ENCODE measurements at places on chromosomes 11 and 22.
A peak's percentile ranks its signal among the peaks of the same experiment; 100 is the strongest.

GRCh38 chr11:115112754-115113153 lies 391.5 kb downstream of the CADM1 start:
- DNase-seq = no peak

DNA sequence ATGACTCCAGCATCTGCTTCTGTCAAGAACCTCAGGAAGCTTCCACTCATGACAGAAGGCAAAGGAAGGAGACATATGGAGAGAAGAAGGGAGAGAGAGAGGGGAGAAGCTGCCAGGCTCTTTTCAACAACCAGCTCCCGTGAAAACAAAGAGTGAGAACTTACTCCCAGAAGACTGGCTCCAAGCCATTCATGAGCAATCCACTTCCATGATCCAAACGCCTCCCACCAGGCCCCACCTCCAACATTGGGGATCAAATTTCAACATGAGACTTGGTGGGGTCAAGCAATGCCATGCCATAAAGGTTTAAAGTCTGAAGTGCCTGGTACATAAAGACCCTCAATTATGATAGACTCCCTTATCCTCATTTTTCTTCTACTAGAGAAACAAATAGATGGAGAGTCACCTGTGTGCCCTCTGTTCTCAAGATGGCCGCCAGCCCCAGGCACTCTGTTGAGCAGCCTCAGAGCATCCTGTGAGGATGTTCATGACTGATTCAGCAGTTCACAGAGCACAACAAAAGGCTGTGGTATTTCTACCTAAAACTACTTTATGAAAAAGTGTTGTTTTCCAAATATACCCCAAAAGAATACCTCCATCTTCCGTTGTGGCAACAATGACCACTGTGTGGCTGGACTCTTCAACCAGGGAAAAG lies 69.0 kb upstream of the CRTAM start:
- DNase-seq = no peak

DNA sequence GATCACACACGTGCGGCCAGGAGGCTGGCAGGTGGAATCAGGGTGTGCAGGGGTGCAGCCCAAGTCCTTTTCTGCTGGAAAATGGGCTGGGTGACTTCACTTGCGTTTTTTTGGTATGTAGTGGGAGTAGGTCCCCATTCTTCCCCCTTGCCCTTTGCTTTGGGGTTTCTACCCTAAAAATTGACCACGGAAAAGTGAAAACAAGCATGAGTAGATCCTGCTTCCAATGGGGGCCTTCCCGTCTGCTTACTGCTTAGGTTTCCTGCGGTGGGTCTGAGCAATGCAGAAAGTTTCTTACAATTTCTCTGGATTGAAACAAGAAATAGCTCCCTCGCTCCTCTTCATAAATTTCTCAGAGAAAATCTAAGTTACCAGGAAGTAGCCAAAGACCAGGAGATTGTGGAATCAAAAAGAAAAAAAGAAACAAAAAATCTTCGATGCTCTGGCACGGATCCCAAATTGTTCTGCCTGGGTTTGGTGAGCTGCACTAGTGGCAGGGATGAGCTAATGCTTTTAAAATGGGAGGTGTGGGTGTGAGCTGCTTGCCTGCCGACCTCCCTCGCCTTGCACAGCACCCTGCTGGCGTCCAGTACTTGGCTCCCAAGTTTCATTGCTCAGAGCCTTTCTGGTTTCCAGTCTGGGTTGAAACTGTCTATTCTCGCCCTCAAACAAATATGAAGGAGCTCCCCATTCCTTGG lies 2.4 kb downstream of the TIMP3 start:
- peak; percentile 53 for DNase-seq

- DNase-seq = no peak
Observed at GRCh38 chr11:96051820-96052219, 127.9 kb upstream of the MTMR2 start.

DNA sequence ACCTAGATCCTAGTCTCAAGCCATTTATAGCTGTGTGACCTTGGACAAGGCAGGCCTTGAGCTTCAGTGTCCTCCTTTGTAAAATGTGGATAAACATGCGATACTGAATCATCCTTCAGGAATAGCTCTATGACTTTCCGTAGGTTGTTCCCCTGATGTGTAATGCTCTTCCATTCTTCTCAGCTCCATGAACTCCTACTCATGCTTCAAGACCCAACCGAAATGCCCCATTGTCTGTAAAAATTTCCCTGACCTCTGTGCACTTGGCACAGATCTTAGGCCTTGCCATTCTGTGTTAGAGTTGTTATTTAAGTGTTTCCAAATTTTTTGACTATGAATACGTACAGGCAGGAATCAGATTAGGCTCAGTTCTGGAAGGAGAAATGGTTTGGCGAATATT lies 3.3 kb upstream of the BEST1 start:
- no peak for DNase-seq

GRCh38 chr11:59923813-59924212 lies 14.4 kb upstream of the OOSP1 start:
- no peak for DNase-seq

DNA sequence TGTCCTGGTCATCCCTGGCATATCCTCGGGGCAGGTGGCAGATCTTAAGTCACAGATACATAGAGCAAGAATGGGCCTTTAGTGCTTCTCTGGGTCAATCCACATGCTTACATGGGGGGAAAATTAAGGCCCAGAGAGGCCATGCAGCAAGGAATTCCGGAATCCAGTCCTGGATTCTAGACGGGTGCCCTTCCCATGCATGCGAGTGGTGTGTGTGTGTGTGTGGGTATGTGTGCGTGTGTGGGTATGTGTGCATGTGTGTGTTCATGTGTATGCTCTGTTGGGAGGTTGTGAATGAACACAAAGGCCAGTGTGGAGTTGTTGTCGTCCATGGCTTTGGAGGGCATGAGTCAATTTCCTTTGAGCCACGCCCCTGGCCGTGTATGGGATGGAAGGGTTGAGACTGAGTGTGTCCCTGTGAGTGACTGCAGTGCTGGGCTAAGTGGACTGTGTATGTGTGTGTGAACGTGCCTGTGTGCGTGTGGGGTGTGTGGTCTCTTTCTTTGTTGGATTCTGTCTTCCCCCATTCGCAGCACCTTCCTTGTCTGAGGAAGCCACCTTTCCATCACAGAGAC lies 33.4 kb upstream of the EIF3D start:
- DNase-seq = no peak

- DNase-seq = no peak
Observed at GRCh38 chr11:57378186-57378585, 2.8 kb downstream of the PRG3 start.

- DNase-seq = no peak
Observed at GRCh38 chr22:48370508-48371325, 1457.0 kb downstream of the BRD1 start.

- no peak for DNase-seq
Observed at GRCh38 chr22:47166033-47166404, 403.6 kb downstream of the TBC1D22A start.

DNA sequence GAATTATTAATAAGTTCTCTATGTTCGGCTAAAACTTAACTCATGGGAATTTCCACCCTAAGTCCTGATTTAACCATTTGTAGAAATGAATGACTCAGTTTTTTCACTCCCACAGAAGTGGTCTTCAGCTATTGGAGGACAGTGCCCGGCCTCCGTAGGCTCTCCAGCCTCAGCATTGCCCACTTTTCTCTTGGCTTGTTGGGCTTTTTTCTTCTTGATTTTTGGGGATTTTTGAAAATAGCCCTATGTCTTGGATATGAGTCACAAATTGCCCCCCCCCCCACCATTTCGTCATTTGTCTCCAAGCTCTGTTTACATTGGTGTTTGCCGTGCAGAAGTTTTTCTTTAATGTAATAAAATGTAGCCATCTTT lies 66.7 kb downstream of the PACS1 start:
- no peak for DNase-seq

GRCh38 chr11:73939096-73939495 lies 11.7 kb upstream of the DNAJB13 start:
- no peak for DNase-seq

DNA sequence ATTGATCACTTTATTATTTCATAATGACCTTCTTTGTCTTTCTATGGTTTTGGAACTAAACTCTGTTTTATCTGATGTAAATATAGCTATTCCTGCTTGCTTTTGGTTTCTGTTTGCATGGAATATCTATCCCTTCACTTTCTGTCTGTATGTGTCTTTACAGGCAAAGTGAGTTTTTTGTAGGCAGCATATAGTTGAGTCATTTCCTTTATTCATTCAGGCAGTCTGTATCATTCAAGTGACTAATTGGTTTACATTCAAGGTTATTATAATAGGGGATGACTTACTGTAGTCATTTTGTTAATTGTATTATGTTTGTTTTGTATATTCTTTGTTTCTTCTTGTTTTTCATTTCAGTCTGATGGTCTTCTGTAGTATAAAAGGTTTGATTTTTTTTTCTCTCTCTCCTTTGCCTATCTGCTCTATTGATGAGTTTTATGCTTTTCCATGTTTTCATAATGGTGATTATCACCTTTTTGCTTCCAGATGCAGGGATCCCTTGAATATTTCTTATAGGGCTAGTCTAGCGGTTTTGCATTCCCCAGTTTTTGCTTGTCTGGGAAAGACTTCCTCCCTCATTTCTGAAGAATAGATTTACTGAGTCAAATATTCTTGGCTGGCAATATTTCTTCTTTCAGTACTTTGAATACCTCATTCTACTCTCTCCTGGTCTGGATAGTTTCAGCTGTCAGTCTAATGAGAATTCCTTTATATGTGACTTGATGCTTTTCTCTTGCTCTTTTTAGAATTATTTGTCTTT lies 50.4 kb downstream of the GDPD4 start:
- peak; percentile 41 for DNase-seq

DNA sequence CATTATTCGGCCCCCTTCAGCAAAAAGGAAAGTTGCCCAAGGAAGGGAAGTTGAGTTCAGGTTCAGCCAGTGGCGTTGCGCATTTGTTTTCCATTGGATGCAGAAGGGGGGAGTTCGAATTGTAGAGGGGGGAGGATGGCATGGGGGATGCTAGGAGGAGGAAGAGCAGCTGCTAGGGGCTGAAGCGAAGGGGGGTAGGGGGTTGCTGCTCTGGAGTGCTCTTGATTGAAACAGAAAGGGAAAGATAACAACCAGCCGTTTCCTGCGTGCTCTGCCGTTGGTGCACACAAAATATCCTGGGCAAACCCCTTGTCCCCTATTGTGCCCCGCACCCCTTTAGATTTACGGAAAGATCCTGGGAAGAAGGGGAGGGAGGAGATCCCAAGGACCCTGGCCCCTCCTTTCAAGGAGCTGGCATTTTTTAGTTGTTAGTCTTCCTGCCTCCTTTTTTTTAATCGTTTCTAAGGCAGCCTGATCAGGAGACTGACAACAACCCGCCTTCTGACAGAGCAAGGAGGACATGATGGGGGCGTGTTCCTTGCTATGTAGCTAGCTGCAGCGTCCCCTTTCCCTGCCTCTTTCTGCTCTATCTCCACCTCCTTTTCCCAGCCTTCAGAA lies 2.1 kb downstream of the KMT2A start:
- DNase-seq = peak; percentile 72

DNA sequence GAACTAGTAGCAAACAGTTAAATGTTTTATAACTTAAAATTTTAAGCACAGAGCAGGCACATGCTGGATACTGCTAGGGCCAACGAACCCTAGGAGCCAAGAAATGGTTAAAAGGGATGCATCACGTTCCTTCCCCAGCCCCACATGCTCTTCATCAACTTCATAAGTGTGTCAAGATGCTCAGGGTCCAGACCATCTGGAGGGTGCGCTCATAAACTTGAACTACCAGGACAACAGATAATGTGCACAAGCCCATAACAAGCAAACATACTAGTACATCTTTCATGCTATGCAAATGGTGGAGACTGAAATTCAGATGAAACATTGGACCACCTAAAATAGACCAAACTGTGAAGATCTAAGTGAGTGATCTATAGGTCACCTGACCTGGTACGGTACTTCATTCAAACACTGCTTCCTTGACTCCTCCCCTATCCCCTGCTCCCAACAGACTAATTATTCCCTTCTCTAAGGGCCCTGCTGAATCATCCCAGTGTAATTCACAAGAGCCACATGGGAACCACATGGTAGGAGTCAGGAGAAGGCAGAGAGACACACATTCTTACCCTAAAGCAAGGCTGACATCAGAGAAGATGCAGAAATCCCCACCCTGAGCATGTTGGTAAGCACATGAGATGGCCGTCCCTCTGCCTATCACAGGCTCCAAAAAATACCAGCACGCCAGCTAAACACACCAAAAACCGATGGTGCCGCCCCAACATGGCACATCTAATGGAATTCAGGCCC lies 83.9 kb downstream of the ETS1 start:
- DNase-seq = peak; percentile 79

DNA sequence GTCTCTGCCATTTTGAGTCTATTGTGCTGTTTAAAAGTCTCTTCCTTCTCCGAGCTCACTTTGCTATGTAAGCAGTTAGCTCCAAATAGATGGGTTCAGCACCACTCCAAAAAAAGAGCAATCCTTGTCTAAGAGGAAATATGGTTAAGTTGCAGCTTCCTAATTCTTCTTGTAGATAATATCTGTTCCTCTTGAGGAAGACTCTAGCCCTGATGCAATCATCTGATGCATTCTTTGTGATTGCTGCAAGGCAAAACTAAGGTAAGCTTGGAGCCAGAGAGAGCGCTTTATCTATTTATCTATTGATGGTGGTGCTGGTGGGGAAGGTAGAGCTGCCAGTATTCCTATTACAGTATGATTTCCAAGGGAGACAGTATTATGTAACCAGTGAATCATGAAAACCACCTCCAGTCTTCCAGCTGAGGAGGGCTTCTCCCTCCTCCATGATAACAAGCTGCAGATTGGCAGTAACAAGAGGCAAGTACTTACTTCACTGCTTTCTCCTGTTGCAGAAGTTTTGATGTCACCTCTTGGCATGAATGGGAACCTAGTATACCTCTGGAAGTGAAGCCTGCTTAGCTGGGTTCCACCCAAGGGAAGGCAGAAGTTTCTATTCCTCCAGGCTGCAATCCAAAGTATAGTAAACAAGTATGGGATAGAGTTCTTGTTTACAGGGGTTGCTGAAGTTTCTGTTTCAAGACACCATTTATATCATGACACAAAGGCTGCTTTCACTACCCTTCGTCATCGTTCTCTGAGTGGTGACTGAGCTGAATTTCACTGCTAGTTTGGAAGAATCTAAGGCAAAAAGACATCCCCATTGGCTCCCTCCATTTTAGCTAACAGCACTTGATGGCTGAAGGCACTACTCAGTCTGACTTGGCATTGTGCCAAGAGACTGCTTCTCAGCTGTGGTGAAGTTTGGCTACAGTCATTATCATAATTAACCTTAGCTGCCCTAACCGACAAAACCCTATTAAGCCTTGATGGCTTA lies 49.7 kb downstream of the FDX1 start:
- DNase-seq = no peak

Data from non-pigmented ciliary epithelial cell (primary cell).